ENCODE measurements at places on chromosomes 1 and 21.

DNA sequence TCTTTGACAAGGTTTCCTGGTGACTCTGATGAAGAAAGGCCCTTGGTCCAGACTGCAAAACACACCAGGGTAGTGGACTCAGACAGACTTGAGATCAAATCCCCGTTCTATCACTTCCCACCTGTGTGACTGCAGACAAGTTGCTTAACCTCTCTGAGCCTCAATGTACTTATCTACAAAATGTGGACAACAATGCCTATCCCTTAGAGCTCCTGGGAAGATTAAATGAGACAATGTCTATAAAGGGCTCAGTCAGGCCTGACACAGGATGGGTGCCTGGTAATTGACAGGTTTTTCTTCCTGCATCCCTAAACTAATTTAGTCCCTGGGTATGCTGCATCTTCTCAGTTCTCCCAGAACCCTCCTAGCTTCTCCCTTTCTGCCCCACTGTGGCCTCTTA, 37.9 kb upstream of the ZBTB40 start:
- no peak for DNase-seq

GRCh38 chr1:200638073-200638472, 17.5 kb upstream of the KIF14 start:
- DNase-seq, result no peak

DNA sequence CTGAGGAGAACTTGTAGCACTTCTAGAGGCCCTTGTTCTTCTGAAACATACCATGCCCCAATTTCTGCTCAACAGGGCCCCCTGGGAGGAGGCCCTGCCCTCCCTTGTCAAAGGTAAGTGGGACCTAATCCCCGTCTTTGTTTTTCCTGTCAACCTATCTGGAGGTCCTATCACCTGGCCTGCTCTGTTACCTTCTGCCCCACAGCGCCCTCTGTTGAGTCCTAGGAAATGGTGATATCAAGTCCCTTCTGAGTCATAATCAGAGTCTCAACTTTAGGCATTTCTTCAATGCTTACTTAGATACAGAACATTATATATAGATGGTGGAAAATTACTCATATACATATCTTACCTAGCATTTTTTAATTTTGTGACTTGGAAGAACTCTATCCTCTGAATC, 28.2 kb upstream of the FCRL4 start:
- peak; percentile 56 for DNase-seq

DNA sequence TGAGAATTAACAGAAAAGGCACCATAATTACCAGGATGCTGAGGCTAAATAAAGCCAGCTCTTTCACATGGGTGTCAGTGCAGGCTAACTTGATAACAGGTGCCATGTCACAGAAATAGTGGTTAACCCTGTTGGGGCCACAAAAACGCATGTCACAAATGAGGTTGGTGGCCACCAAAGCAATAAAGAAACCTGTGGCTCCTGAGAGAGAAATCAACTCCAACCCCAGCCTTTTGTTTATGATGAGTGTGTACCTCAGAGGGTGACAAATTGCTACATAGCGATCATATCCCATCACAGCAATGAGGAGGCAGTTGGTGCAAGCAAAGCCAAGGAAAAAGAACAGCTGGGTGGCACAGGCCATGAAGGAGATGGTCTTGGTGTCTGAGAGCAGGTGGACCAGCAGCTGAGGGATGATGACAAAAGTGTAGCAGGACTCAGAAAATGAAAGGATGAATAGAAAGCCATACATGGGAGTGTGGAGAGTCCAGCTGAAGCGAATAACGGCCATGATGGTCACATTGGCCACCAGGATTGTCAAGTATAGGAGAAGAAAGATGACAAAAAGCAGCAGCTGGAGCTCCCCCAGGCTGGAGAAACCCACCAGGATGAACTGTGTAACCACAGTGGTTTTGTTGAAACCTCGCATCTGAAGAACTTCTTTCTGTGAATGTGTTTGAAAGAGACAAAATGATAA, at the start of gene OR10T2:
OR10T2 (minus strand) TSS at position 649 of the 697 bp plus-strand sequence; CDS start at position 649, 0 bp downstream.
- DNase-seq, result peak; percentile 2

DNA sequence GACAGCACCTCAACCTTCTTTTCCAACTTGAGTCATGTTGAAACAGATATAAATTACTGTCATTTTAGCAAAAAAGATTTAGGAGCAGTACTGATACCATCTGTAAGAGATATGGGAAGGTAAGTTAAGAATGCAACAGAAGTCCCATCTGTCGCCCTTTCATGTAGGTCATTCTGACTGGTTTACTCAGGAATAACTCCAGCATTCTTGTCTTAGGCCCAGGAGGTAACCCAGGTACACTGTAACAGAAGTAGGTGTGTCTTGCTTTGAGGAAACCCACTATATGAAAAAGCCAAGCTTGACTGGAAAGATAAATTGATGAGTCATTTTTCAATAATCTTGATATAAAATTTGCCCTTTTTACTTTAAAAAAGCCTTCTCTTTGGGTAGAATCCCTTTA, 35.4 kb downstream of the PGM1 start:
- DNase-seq, result no peak

GRCh38 chr1:56390232-56390867, 189.0 kb downstream of the PLPP3 start:
- DNase-seq, result no peak

DNA sequence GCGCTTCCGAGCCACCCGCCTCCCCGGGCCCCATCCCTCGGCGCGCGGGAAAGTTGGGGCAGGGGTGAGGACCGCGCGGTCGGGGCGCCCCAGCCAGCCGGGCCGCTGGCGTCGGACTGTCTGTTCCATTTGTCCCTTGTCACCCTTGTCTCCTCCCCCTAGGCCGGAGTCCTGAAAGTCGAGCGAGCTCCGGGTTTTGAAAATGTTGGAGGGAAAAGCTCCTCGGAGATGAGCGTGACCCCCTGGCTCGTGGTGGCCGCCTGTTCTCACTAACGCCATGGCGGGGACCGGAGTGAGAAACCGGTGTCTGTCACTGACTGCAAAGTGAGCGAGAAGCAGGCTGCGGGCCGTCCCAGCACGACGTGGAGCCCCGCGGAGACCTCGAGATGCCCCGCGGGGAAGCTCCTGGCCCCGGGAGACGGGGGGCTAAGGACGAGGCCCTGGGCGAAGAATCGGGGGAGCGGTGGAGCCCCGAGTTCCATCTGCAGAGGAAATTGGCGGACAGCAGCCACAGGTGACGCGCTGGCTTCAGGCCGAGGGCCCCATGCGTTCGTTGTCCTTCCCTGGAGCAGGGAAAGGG, 491 bp downstream of the PER3 start:
- no peak for DNase-seq

DNA sequence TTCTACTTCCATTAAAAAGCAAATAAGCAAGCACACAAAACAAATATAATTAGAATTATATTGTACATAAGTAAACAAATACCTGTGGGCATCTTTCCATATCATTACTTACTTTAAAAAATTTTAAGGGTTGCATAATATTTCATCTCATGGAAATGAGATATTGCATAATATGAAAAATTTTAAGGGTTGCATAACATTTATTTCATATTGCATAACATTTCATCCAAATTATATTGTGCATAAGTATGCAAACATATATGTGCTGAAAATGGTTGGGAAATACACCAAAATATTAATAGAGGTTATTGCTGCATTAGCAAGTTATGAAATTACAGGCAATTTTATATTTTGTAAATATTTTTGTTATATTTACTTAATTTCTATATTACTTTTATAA, 213.7 kb downstream of the KCNH1 start:
- no peak for DNase-seq

GRCh38 chr1:197481101-197481500, 213.0 kb downstream of the CRB1 start:
- DNase-seq, result peak; percentile 47

GRCh38 chr1:191889623-191890003, 268.6 kb upstream of the RGS18 start:
- DNase-seq, result no peak

DNA sequence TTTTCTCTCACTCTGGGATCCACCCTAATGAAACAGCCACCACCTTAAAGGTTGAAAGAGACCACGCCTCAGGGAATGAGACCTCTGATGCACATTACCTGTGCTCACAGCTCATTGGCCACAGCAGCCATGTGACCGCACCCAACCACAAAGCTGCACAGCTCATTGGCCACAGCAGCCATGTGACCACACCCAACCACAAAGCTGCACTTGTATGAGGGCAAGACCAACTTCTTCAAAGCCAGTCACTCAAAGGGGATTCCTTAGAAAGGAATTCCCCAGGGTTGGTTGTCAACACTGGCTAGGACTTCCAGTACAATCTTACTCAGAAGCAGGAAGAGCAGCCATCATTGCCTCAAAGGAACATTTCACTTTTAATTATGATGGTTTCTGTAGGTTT, 43.6 kb upstream of the PDE9A start:
- peak; percentile 43 for DNase-seq

DNA sequence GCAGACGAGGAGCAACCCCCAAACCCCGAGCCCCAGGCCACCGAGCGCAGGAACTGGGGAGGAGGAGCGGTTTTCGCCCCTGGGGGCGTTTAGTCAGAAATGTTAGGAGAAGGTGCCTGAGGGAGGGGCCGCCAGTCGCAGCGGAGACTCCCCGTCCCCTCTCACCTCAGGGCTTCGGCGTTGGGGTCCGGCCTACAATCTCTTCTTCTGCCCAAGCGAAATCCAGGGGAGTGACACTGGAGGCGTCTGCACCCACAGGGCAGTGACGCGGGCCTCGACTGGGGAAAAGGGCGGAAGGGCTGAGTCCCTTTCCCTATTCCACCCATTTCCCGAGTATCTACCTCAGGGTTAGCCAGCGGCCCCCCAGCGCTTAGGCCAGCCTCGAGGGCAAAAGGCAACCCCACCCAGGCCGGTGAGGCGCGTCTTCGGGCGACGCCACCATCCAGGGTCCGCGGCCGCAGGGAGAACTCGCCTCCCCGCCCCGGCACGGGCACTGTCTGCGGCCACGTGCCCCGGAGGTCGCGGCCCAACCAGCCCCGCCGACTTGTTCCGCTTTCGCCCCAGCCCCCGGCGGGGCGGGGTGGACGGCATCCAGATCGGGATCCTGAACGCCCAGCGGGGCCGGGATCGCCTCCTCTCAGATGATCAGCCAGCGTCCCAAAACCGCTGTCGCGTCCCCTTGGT, 118.7 kb upstream of the BARHL2 start:
- no peak for DNase-seq

- peak; percentile 8 for DNase-seq
These were observed 183.3 kb downstream of the ST6GALNAC3 start for GRCh38 chr1:76257823-76258222.

GRCh38 chr1:156359973-156360372, 9.0 kb upstream of the RHBG start:
- DNase-seq, result no peak

- no peak for DNase-seq
These were observed 97.1 kb upstream of the C1orf87 start for GRCh38 chr1:60170709-60171108.

GRCh38 chr21:45244799-45245340, 42.8 kb downstream of the POFUT2 start:
- no peak for DNase-seq

DNA sequence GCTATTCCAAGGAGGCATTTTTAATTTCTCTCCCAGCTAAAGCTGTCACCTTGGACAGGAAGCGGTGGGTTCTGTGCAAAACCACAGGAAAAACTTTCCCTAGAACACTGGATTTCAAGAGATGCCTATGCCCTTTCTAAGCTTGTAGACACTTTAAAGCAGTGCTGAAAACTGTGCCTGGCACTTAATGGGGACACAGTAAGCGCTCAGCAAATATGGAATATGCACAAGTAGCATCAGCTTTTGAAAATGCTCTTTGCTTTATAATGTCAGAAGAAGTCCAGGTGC, 50.9 kb upstream of the TARBP1 start:
- no peak for DNase-seq

DNA sequence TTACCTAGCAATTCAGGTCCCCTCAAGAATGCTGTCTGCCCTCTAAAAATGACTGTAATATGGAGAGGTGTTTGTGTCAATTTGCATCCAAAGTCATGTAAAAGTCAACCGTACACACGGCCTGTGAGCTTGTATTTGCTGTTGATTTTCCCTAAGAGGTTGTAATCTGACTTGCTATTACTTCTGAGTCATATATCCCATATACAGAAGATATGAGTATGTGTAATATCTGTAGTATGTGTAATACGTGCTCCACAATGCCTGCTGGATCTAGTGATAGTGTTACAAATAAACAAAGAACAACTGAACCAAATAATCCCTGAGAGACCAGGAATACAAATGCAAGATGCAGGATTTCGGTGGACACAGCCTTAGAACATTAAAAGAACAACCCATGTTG, 1.4 kb upstream of the KCNJ6 start:
- DNase-seq, result peak; percentile 0

- DNase-seq, result peak; percentile 40
These were observed 1.7 kb downstream of the TNFSF4 start for GRCh38 chr1:173205146-173206051.

GRCh38 chr1:79845936-79846335, 839.4 kb upstream of the ADGRL4 start:
- no peak for DNase-seq

- no peak for DNase-seq
These were observed 20.7 kb downstream of the TRIM62 start for GRCh38 chr1:33161061-33161681.

GRCh38 chr1:83705091-83705490, 293.8 kb downstream of the TTLL7 start:
- DNase-seq, result no peak

DNA sequence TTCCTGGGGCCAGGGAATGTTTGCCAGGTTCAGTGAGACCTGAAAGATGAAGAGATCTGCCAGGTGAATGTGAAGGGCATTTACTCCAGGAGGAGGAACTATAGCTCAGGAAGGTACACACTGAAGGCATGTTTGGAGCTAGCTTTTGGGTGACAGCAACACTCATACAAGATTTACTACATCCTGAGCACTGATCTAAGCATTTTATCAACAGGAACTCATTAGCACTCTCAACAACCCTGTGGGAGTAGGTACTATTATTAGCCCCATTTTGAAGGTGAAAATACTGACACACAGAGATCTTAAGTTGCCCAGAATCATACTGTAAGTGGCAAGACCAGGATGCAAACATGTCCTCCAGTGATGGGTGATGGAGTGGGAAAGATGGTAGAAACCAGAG, 6.7 kb downstream of the GADD45A start:
- DNase-seq, result no peak

DNA sequence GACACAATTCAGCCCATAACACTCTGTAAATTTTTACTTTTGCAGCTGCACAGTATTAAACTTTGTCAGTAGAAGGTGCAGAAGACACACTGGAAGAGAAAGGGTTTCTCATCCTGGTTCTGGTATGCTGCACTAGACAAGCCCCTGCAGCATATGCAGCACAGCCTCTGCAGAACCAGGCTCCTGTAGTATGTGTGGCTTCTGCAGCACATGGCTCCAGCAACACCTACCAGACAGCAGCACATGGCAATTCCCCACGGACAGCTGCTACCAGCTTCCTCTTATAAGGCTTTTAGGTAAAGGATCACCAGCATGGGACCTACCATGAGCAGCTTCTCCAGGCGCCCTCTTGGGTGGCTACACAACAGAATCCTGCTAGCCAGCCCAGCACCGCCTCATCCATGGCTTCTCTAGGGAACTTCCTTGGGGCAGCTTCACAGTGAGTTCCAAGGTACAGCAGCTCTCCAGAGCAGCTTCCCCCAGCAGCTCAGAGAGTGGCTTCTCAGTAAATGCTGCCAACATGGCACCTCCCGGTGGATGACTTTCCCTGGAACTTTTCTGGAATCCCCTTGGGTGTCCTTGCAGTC, 534.4 kb upstream of the CXADR start:
- no peak for DNase-seq

Measured in activated CD4-positive, alpha-beta T cell treated with anti-CD3 and anti-CD28 coated beads, Interleukin-10, Interleukin-2, amounts not matched to agents 100 ng/mL and 50 ng/mL, durations not matched to agents 16 hours and 8 hours (primary cell).